GM23338 (cell line): ENCODE measurements at places on chromosomes 5 and 9. TPM values are rescaled to one million over a fixed set of nuclear protein-coding genes. Genes with fewer than 3 reads are reported as not detected.

The TERT gene
- 36.2 and 46.4 TPM in 2 replicates for total RNA-seq

The PCDHA6 gene
- 4.6 and 5.2 TPM in 2 replicates for total RNA-seq

The ABCA1 gene
- total RNA-seq: 2.8 and 2.9 TPM in 2 replicates

The CDH9 gene
- total RNA-seq: 0.31 TPM in 1 of 2 replicates, not detected in the other

The PAIP1 gene
- 140 and 141 TPM in 2 replicates for total RNA-seq

- peak; percentile 66 for DNase-seq
Measured at GRCh38 chr5:115168829-115169486, 750 bp downstream of the TRIM36 start.

DNA sequence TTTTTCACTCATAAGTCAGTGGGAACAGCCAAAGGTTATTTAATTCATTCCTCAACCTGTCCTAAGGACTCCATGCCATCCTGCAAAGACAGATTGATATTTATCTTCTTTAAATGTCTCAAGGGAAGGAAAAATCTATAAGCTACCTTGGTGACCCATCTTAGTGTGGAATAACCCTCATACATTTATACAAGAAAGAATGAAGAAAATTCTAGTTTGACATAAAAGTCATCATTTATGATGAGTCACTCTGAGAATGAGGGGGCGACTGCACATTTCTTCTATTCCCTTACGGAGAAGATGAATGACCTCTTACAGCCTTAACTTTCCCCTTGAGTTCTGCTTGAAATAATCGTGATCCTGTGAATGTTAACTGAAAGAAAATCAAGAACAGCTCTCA is 26.8 kb upstream of the NUDT12 start:
- DNase-seq: no peak

GRCh38 chr5:13695076-13695712 is 249.3 kb downstream of the DNAH5 start:
- DNase-seq: no peak

DNA sequence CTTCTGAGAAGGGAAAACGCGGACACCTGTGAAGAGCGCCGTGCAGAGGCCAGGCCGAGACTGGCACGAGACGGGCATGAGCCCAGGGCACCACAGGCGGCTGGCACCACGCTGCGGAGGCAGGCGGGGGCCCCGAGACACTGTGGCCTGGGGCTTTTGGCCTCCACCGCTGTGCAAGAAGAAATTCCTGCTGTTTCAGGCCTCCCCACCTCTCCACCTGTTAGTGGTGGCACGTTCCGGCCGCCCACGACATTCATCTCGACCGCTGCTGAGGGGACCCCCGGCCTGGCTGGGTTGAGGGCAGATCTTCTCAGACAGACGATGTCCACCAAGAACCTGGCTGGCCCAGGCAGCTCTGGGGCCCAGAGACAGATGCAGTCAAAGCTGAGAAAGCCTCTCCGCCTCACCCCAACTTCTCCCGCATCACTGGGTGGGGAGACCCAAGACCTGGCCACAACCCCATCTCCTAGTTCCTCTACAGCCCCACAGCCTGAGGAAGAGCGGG is 11.5 kb downstream of the NACC2 start:
- no peak for DNase-seq

GRCh38 chr5:170757182-170757601 is 26.3 kb upstream of the GABRP start:
- DNase-seq: no peak

DNA sequence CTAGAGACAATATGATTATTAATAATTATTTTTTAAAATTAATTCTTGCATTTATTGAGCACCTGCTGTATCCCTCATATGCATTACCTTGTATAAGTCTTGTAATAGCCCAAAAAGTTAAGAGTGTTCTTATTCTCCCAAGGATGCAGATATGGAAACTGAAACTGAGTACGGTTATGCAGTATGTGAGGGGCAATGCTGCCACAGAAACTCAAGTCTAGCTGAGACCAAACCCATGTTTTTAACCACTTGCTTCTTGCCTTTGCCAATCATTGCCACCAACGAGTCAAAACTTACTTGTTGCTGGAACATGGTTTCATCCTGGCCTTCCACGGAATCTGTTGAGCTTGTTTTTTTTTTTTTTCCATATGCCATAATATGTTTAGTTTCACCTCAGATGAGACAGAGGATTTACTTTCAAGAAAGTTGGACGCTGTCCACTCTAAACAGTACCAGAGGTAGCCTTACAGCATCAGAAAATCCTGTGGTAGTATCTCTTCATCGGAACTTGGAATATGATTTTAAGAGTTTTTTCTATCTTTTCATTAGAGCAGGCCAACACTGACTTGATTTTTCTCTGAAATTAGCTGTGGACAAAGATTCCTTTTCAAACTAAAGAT is 27.9 kb downstream of the DOCK8 start:
- DNase-seq: no peak

GRCh38 chr5:42715785-42716184 is 40.8 kb upstream of the CCDC152 start:
- DNase-seq: no peak

GRCh38 chr5:156896546-156896945 is 46.5 kb downstream of the PPP1R2B start:
- no peak for DNase-seq

GRCh38 chr5:58156973-58157701 is 302.7 kb downstream of the PLK2 start:
- DNase-seq: peak; percentile 2

DNA sequence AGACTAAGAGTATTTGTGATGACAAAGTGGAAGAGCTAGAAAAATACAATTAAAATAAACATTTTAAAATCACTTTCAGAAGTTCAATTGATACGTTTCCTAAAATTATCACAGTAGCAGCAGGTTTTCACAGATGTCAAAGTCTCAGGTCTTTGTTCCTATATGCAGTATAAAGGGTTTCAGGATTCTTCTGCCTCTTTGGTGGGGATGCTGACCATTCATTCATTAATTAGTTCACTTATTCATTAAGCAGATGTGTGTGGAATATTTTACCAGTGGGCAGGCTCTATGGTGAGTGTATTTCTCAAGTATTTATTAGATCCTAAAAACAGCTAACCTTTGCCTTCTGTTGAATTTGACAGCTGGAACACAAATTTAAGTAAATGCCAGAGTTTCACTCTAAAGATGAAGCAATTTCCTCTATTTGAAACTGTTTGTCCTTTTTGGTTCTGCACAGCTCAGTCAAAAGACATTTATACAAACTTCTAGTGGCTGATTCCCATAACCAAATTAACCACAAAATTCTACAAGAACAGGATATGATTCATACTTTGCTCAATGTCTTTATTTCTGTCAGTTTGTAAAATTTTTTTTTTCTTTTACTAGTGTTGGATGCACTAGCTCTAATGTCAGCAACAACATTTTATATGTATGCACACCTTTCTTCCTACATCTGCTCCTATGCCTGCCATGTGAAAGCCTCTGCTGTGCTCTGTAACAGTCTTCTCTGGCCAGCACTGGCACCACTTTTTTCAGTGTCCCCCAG is 75.9 kb upstream of the PRR16 start:
- no peak for DNase-seq

GRCh38 chr5:144575736-144576135 is 405.1 kb downstream of the KCTD16 start:
- no peak for DNase-seq

DNA sequence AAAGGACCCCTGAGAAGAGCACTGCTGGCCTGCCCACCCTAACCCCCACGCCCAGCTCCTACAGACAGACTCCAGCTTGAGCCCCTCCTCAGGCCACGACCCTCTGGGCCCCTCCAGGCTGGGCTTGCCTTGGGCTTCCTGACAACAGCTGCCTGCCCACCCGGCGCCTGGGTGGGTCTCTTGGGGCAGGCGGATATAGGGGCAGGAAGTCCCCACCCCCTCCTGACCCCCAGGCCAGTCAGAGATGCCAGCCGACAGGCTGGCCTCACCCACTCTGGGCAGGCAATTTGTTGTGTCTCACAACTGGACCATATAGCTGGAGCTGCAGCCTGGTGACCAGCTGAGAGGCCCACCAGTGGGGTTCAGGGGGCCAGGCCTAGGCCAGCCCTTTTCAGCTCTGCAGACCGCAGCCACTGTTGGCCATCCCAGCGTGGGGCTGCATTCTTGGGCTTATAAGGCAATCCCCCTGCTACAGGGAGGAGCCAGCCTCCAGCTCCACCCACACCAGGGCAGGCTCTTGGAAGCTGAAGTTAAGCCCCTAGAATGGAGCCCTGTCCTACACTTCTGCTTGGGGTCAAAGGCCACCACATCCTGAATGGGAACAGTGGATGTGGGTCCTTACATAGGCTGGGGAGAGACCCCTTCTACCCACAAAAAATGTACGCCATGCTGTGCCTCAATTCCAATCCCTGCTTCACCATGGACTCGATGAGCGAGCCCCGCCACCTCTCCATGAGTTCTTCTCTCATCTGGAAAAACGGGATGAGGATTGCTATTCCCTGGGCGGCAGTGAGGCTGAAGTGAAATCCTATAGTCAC is 2.0 kb downstream of the PDLIM7 start:
- DNase-seq: peak; percentile 85

GRCh38 chr5:16619136-16619535 is 2.3 kb upstream of the RETREG1 start:
- DNase-seq: no peak

DNA sequence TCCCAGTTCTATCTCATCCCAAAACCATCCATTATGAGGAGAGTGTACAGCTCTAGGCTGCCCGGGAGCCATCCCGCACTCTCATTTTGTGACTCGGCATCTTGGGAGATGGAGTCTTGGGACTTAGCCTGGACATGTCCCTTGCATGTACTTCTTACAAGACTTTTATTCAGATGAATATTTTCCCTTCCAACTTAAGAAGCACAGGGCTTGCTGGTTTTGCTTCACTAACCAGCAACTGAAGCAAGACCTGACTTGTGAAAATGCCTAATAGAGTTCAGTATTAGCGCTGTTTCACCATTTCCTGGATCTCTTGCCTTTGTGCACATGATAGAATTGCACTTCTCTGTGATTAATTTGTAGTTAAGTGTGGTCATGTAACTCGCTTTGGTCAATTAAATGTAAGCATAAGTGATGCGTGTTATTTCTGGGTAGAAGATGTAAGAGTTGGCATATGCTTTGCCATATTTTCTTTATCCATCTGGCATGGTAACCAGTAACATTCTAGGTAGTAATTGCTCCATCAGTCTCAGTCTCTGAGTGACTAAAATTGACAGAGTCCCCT is 55.8 kb downstream of the PDCD1LG2 start:
- DNase-seq: no peak

GRCh38 chr9:99680191-99680590 is 141.5 kb upstream of the NR4A3 start:
- no peak for DNase-seq

DNA sequence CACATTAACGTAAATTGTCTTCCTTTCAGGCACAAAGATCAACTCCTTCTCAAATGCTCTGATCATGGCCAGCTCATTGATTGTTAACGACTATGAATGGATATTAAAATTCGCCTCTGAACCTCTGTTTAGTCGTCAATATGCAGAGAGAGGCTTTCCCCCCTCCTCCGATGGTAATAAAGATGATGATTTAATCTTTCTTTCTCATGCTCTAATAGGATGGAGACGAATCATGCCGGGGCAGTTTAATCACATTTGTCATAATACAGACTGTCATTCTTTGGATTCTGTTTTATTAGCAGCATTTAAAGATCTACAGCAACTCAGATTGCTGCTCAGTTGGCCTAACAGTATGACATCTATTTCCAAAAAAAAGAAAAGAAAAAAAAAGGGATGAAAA is 132.9 kb downstream of the SREK1 start:
- DNase-seq: no peak

GRCh38 chr9:112863214-112863613 is 27.5 kb downstream of the SLC46A2 start:
- DNase-seq: no peak

DNA sequence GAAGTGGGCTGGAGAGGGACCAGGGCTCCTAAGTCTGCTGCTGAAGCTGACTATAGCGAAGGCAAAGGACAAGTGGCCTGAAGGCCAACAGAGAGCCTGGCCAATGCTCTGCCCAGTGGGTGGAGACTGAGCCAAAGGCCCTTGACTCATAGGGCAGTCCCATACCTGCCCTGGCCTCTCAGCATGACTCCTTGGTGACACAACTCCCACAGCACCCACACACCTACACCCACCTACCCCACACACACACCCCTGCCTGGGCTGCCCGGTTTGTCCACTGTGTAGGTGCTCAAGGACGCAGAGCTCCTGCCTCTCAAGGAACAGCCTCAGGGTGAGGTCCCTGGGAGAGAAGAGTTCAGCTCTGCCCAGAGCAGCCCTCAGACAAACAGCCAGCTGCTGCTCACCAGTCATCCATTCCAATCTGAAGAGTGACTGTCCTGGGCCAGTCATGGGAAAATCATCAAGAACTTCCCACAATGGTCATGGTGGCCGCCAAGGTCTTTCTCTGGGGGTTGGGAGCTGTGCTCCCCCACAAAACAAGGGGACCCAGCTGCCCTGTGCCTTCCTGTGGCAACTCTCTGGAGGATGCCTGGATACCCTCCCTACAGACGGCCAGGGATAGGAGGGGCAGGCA is 5.0 kb downstream of the TNIP1 start:
- no peak for DNase-seq

DNA sequence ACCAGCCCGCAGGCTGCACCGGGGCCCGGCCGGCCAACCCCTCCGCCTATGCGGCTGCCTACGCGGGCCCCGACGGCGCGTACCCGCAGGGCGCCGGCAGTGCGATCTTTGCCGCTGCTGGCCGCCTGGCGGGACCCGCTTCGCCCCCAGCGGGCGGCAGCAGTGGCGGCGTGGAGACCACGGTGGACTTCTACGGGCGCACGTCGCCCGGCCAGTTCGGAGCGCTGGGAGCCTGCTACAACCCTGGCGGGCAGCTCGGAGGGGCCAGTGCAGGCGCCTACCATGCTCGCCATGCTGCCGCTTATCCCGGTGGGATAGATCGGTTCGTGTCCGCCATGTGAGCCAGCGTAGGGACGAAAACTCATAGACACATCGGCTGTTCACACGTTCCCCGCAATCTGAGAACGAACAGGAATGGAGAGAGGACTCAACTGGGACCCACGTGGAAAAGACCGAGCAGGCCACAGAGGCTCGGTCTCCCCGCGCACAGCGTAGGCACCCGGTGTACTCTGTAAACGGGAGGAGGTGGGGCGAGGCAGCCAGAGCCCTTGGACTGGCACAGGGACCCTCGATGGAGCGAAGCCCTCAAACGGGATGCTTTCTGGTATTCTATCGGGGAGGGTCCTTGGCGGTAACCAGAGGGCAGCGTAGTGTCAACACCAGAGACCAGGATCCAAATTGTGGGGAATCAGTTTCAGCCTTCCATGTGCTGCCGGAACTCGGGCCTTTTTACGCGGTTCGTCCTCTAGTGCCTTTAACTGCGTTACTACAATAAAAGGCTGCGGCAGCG is 1.9 kb downstream of the FOXE1 start:
- peak; percentile 47 for DNase-seq

DNA sequence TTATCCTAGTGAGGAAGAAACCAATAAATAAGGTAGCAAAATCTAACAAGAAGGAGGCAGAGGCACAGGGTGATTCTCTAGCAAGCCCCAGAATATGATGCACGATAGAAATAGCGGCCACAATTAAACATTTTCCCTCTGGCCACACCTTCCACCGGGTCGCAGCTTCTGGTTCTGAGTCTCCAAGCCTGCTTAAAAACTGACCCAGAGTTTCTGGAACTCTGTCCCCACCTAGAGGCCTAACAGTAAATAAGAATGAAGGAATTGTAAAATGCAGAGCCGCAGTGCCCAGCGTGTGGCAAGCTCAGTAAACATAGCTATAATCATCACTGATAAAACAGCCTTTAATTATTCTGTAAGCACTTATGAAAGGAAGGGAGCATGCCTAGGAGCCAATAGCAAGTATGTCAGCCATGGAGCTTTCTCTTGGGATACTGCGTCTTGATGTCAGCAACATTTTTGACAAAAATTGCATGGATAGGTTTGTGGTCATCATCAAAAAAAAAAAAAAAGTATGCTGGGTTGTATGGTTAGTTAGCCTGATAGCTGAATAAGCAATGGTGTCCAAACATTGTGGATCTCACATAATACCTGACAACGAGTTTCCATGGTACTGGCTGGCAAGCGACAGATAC is 465.5 kb downstream of the DNAH5 start:
- DNase-seq: peak; percentile 83
